ENCODE measurements at places on chromosomes 4 and X.

DNA sequence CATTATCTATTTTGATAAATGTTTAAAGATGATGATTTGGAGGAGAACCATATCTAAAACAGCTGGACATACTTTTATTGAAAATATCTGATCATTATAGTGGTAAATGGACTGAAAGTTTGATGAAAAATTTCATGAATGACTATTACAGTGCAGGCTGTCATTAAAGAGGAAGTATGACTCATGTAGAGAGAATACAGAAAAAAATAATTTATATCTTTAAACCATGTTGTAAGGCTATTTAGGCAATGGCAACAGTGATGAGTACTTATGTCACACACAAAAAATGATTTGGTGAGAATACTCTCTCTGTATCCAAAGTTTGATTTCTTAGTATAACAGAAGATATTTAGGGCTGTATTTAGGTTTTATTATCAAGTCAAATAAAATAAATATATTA is 3.9 kb upstream of the GLRB start:
- DNase-seq: no peak

DNA sequence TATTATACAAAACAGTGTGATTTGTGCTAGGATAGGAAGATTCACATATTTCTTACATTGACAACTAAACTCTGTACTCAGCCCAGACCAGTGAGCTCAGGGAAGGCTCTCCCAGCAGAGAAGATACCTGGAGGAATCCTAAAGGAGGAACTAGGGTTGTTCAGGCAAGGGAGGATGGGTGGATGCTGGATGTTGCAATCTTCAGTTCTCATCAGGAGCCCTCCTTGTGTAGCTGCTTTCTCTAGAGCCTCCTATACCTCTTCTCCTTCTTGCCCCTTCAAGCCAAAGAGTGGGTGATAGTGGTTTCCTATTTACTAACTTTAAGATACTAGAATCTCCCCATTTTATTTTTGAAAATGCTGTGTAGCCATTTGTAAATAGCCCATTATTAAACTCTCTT is 117.3 kb downstream of the NKX6-1 start:
- DNase-seq: no peak

DNA sequence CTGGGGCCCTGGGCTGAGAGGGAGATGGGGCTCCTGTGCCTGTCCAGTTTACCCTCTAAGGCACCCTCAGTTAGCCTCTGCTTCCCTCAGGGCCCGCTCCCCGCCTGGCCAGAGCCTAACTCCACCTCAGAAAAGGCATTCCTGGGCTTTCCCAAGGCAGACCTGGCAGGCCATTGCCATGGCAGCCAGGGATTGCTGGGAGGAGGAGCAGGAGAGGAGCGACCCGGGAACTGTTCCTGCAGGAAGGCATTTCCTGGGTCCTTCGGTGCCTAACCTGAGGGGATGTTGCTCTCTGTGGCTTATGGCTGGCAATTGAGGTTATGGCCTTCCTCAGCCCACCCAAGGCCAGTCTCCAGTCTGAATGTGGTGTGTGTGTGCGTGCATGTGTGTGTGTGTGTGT is 131.3 kb downstream of the PJA1 start:
- no peak for DNase-seq

GRCh38 chr4:6157926-6158325 is 42.4 kb downstream of the JAKMIP1 start:
- DNase-seq: no peak

GRCh38 chr4:7648544-7649395 is 214.0 kb upstream of the PSAPL1 start:
- DNase-seq: no peak
